Posterior cingulate gyrus (tissue), 11 donors: ENCODE measurements at places on chromosomes 3 and 15.

DNA sequence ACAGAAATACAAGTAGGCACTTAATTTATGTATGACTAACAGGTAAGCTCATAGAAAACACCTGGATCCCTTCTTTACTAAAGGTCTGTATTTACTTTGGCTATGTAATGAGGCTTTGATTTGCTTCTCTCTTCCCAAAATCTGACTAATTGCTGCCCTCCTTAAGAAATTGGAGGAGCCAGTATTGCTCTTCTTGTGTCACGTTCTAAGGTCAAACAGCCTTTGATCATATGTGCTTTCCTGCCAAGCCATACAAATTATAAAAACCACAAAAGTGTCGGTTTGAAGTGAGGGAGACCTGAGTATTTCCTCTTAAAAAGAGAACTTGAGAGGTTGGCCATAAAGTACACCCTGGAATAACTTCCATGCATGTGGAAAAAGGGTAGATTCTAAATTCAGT, 112.1 kb upstream of the MB21D2 start:
- no peak for DNase-seq

- no peak for DNase-seq
These were observed 44.3 kb upstream of the TLE3 start for GRCh38 chr15:70142072-70142321.

- no peak for DNase-seq
These were observed 8.8 kb downstream of the MAP2K5 start for GRCh38 chr15:67551207-67551743.

- no peak for DNase-seq
These were observed 435.0 kb downstream of the MECOM start for GRCh38 chr3:169228522-169228921.

DNA sequence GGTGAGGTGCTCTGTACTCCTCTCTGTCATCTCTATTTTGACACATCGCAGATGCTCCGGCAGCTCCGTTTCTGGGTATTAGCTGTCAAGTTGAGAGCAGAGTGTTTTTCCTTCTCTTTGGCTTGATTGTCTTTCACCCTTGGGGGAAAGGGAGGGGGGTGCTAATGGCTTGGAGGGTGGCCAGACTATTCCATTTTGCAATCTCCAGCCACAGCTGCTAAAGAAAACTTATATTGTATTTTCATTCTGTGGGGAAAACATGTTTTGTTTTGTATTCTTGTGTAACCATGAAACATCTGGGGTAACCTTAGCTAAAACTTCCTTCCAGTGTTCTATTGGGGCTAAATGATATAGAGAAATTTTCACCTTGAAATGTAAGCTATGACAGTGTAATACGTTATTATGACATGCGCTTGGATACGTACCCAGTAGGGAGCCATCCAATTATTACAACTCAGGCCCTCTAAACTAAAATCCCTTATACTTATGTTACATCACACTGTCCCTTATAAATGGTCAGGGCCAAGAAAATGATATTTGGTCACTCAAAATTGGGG, 14.0 kb upstream of the LARP6 start:
- DNase-seq = no peak

DNA sequence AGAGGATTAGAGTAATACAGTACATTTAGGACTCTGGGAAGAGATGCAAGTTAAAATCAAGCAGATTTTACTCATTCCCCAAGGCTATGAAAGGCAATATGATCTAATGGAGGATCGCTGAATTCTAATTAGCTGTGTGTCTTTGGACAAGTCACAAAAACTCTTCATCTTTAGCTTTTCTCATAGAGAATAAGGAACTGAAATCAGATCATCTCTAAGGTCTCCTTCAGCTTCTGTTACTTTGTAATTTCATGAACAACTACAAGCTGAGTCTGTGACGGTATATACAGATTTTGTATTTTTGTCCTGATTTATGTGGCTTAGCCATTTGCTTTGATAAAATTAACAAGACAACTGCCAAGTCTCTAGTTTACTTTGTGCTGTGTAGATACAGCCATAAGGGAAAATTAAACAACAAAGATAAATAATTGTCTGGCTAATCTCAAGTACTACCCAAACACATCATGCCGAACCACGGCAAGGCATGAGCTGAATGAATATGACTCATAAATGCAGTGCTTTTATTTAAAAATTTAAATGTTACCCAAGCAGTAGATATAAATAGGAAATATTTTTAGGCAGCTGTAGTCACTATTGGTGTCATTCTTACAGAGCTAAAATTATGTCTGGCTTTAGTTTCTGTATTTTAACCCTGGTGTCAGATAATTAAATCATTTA, 81.5 kb downstream of the GAP43 start:
- no peak for DNase-seq

- DNase-seq = peak; percentile 54
These were observed 28.0 kb downstream of the KLHDC8B start for GRCh38 chr3:49199239-49199899.

DNA sequence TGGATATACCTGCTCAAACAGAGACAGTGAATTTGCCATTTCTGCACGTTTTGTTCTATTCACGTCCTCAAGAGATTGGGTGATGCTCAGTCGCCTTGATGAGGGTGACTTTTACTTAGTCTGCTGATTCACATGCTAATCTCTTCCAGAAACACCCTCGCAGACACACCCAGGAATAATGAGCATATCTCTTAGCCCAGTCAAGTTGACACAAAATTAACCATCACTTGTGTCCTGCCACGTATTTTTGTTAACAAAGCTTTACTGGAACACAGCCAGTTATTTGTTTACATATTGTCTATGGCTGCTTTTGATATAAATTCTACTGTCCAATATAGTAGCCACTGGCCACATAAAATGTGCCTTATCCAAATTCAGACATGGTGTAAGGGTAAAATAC, 218.3 kb downstream of the FHIT start:
- no peak for DNase-seq

DNA sequence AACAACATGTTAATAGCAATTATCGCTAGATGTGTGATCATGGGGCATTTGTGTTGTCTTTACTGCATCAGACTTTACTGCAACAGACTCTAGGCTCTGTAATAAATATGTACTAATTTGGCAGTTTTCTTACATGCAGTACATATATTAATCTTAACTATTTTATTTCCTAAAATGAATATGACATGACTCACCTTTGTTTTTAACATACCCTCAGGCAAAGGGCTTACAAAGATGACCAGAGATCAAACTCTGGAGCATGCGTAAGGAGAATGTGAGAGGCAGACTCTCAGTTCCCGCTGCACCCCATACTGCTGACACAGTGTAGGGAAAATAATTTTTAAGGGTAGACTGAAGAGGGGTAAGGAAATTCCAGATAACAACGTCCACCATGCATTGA, 7.2 kb upstream of the FAM174B start:
- no peak for DNase-seq

GRCh38 chr3:101876142-101876541, 26.8 kb downstream of the NFKBIZ start:
- DNase-seq = no peak

DNA sequence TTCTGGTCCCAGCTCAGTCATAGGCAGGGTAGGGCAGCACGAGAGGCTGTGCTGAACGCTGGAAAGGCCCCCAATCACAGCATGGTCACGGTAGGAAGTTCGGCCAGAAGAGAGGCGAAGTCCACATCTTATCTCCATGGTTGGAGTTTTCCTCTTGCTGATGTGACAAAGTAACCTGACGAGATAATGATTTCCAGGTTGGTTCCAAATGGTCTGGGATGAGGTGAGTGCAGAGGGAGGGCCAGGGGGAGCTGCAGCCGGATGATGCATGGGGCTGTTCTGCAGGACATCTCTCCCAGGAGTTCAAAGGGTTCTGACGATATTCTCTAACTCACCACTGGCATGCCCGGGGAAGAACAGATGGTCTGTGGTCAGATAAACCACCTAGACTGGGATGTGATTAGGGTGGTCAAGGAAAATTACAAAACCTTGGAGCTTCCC, 83.2 kb upstream of the WNT5A start:
- no peak for DNase-seq

- no peak for DNase-seq
These were observed 386.7 kb downstream of the RSL24D1 start for GRCh38 chr15:54810031-54810430.

DNA sequence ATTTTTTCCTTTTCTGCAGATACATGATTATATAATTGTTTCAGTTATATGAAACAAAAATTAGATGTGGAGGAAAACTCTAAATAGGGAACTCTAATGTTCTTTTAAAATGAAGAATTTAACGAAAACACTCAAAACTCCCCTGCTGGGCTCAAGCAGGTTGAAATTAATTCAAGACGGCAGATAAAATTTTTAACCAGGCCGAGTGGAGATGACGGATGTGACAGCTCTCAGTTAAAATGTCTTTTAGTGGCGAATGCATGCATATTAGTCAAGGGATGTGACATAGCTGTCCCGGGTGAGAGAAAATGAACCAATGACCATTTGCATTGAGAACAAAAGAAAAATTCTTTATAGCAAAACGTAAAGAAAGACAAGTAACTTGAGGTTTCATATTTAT, 110.1 kb downstream of the ROBO2 start:
- no peak for DNase-seq

GRCh38 chr3:159832024-159832423, 156.6 kb upstream of the IL12A start:
- no peak for DNase-seq
